ENCODE measurements at places on chromosomes 3 and 15.
A peak's percentile ranks its signal among the peaks of the same experiment; 100 is the strongest.

GRCh38 chr3:186169379-186169778, 60.5 kb upstream of the ETV5 start:
- DNase-seq = no peak

DNA sequence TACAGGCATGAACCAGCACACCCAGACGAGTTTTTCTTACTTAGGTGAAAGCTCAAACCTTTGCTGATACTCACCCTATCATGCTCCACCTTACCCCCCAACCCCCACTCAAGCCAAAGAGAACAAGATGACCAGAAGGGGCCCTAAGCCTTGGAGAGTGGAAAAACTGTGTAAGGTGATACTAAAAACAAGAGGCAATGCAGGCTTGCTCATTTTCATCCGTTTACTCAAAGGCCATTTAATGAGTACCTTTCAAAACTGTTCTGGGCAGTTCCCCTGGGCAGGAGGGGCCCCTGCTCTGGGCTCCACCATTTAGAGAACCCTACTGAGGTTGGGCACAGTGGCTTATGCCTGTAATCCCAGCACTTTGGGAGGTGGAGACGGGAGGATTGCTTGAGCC, 6.7 kb downstream of the TYRO3 start:
- DNase-seq = no peak

GRCh38 chr3:37498126-37499039, 324.0 kb upstream of the LRRFIP2 start:
- no peak for DNase-seq

DNA sequence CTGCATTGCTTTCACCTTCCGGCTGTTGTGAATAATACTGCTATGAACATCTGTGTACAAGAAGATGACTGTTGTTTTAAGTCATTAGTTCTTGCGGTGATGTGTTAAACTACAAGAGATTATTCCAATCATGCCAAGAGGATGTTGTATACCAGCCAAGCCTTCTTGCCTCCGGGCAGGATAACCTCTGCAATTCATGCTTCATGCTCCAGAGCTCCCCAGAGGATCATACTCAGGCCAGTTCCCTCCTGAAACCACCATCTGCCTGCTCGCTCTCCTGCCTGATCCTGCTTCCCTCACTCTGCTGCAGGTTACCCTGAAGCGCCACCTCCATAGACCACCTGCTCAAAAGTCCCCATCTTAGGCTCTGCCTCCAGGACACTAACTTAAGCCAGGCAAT, 187.1 kb upstream of the PROK2 start:
- DNase-seq = no peak

GRCh38 chr3:39317571-39318169, 11.8 kb upstream of the CCR8 start:
- DNase-seq = no peak

DNA sequence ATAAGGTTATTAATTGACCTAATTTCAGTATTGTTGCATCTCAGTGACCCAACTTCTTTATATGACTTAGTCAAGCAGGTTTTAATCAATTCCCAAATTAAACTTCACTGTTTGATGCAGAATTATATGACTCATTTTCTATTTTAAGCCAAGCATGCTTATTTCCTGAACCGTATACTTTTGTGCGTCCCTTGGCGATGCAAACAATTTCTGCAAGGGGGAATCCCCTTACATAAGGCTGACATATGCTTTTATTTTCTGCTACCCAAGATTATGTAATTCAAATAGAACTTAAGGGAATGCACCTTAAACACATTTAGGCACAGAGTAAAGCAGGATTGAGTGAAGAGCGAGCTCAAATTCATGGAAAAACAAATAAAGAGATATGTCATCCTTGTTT, 303.9 kb downstream of the PDCD6IP start:
- DNase-seq = no peak

GRCh38 chr15:68610825-68611224, 32.0 kb downstream of the CORO2B start:
- no peak for DNase-seq

DNA sequence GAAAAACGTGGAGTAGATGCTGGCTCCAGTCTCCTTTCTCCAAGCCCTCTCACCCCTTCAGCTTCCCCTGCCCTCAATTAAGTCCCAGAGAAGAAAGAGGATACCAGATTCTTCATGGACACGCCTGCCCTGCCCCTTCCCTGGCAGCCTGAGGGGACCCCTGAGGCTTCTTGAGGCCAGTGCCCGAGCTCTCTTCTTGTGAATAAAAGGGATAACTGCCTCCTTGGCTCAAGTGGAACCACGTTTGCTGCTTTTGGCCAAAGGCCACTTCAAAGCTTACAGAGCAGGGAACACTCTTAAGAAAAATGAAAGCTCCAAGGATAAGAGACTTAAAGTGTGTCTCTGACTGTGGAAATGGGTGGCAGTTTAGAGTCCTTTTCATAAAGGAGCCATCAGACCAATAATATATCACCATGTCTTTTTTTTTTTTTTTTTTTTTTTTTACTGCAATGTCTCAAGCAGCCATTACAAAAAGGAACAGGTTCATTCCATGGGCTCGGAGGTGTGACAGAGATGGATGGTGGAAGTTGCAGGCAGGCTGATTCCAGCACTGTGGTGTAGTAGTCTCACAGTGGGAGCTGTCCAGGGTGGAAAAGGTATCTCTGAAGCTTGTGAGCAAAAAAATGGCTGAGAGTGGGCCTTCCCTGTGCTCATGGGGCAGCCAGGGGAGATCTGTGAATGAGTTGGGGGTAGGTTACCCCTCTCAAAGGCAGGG, 108.8 kb downstream of the SEMA5B start:
- no peak for DNase-seq

GRCh38 chr3:129418041-129418973, 10.1 kb downstream of the EFCAB12 start:
- DNase-seq = no peak

DNA sequence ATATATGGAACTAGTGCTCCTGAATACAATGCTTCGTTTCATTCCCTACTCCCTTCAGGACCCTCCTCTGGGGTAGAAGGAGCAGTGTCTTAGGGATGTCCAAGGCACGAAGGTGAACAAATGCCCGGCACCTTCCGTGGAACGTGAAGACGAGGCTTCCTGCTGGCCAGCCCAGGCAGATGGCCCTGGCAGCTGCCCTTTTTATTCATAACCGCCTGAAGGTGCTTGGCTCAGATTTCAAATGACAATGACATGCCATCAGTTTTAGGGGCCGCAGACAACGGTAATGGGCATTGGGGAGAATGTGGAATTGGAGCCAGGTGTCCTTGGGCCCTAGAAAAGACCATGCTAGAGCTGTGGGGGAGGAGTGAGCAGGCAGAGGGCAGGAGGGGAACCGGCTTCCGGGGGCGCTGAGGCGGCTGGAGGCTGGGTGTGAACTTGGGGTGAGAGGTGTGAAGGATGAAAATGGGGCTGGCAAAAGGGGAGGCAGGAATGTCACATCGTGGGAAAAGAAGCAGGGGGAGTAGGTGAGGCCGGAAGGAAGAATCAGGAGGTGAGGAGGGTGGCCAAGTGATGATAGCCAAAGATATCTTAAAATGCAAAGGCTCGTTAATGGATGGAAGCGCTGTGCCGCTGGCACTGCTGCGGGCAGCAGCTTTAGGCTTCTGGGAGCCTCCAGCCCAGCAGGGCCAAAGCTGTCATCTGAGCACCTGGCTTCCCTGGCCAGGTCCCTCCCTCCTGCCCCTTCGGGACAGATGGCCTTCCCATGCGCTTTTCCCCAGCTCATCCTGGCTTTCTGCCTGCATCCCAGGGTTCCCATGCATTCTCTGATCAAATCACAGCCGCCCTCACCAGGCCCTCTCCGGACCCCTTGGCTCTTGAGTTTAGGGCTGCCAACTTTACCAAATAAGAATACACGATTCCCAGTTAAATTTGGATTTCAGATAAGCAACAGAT, 93.7 kb downstream of the TMEM266 start:
- DNase-seq = no peak

DNA sequence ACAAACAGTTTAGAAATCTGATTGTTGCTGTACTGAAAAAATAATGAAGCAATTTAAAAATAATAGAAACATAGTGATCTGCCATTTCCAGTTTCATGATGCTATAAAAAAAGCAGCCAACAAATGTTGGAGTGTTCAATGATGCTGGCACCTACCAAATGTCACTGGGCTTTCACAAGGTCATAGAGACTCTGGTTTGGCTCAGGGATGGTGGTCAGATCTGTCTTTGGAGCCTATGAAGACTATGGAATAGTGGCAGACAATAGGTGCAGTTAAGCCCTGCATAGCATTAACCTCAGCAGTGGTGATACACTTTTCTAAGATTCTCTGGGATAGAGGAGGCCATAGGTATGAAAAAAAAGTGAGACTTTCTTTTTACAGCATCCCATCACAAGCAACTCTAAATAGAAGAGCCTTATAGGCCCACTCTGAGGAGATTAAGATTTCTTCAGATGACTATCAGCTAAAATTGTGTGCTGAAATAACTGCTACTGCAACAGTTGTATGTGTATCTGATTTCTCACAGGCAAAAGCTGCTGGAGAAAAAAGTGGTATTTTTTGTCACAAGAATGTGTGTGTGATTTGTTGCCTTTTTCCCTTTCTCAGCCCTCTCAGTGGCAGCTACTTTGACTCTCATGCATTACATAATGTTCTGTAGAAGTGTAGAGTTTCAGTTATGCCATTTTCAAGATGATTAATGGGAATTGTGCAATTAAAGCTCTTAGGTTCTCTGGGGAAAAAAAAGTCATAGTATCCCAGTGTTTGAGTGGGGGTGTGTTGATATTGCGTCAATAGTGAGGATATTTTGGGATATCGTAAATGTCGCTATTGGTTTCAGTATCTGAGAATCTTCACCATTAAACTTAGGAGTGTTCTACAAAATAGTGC, 137.4 kb downstream of the MBNL1 start:
- DNase-seq = no peak

DNA sequence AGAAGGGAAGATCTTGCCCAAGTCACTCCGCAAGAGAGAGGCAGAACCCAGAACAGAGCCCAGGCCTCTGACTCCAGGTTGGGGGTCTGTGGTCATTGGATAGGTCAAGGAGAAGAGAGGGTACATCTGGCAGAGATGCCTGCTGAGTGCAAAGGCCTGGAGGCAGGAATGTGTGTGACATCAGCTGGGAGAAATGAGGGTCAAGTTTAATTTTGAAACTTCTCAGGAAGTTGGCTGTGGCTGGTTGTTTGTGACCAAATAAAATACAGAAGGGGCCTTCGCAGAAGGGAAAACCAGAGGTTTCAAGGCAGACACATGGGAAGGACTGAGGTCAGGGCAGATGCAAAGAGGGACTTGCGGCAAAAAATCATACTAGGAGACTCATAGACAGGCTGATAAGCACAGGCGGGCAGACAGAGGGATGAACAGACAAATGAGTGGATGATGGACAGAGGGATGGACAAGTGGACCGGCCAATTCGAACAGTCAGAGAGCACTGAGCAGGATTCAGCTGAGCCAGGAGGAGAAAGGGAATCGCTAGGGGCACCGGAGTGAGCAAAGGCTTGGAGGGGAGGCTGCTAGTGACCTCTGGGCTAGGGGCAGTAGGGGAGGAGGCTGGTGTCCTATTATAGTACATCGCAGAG, 28.8 kb upstream of the CACNA2D2 start:
- no peak for DNase-seq

DNA sequence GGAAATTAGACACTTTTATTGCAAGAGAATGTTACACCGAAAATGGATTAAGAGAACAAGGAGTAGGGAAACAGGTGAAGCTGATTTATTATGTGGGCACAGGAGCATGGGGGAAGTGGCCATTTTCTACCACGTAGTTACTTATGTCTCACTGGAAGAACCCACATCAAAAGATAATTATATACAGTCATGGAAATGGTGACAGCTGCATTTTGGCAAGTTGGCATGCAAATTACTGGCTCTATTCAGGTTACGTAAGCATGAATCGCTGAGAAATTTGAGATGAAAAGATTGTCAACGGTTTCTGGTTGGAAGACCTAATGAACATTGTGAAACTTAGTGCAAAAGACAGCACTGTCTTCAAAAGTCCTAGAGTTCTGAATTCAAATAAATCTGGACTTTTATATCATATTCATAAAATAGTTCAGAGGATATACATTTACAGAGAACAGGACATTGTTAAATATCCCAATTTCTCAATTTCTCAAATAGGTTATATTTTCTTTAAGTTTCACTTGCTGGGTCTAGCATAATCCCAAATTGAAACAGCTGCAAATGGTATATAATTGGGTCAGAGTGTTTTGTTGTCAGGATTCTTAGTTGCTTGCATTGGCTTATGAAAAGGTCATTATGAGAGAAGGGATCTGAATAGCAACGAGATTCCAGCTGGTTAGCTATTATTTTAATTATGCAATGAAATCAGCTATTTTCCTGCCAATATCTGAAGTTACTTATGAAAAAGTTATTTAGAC, 567.8 kb downstream of the ZPLD1 start:
- DNase-seq = no peak

DNA sequence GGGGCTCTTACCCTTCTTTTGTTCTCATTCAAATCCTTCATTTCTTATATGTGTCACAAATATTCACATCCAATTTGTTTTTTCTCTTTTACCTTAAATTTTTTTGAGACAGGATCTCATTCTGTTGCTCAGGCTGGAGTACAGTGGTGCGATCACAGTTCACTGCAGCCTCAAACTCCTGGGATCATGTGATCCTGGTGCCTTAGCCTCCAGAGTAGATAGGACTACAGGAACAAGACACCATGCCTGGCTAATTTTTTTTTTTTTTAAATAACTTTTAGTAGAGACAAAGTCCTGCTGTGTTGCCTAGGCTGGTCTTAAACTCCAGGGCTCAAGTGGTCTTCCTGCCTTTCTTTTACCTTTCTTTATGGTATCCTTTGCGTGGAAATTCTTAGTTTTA, 66.5 kb downstream of the POLR2M start:
- no peak for DNase-seq

- DNase-seq = no peak
Measured at GRCh38 chr3:141955175-141955574, 78.7 kb downstream of the ATP1B3 start.

DNA sequence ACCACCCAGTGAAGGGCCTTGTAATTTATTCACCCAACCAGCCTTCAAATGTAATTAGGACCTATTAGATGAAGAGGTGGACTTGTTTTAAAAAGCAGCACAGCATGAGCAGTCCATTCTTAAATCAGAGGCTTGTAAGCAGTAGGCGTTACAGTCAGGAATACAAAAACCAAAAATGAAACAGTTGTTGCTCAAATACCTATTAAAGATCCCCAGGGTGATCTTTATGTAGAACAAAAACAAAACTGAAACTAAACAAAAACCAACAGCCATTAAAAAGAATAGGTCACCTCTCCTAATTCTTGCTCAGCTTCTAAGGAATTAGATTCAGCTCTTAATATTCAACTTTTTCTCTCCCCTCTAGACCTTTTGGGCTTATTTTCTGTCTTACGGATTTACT, 104.9 kb upstream of the ST8SIA2 start:
- DNase-seq = no peak

- no peak for DNase-seq
Measured at GRCh38 chr3:194077602-194078001, 58.3 kb upstream of the HES1 start.

DNA sequence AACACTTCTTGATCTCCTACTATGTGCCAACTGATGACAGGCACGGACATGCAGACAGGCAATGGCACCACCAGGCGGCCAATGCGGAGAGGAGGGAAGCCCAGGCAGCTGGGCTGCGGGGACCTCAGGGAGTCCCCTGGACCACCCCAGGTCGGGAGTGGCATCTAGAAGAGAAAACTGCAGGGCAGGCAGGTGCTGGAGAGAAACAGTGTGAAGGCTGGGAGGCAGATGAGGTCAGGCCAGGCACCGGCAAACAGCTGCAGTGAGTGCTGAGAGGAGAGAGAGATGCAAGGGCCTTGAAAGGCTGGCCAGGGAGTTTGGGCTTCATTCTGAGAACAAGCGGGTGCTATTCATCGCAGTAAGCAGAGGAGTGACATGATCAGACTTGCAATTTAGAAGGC, 29.1 kb downstream of the SLC6A1 start:
- DNase-seq = no peak

- peak; percentile 79 for DNase-seq
Measured at GRCh38 chr3:52268036-52268435, 10.4 kb downstream of the WDR82 start.

Measured in CD4-positive, alpha-beta T cell treated with Interleukin-2 at 100 ng/mL for 4 hours (primary cell).